ENCODE measurements at places on chromosomes 7 and 10.

GRCh38 chr10:71771821-71772617 lies 1.3 kb downstream of the VSIR start:
- no peak for DNase-seq

GRCh38 chr7:28539289-28539981 lies 127.1 kb downstream of the CREB5 start:
- DNase-seq: no peak

GRCh38 chr10:45374350-45375052 lies 485 bp downstream of the ALOX5 start:
- DNase-seq: no peak

- DNase-seq: no peak
Observed at GRCh38 chr7:150481186-150481920, 30.9 kb downstream of the GIMAP8 start.

DNA sequence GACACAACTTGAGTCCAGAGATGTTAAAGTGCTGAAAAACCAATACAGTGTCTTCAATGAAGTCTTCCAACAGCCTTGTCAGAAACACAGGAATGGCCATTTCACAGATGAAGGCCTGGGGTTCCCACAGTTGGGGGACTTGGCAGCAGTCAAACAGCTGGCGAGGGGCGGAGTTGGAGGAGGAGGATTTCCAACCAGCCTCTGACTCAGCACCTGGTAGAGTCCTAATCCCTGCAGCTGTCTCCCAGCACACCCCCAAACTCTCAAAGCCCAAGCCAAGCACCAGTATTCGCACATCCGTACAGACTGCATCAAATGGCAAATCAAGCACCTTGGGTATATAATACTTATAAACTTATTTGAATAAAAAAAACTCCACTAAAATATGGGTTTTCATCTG lies 28.0 kb downstream of the CTBP2 start:
- no peak for DNase-seq

- no peak for DNase-seq
Observed at GRCh38 chr10:1010703-1011102, 15.0 kb downstream of the IDI2 start.

DNA sequence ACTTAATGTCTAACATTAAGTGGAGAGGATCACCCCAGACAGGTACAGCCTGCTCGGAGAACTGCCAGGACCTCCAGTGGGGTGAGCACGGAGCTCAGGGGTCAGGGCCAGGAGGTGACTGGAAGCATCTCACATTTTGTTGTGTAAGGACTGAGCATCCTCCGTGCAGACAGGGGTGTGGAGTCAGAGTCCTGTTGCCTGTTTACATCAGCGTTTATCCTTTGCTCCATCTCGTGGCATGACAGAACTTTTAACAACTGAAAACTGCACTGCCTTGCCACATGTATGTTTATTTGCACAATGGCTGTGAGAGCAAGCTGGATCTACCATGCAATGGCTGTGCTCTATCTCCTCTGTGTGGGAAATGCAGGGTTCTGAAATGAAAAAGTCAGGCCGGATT lies 175.4 kb upstream of the AKR1E2 start:
- DNase-seq: no peak

DNA sequence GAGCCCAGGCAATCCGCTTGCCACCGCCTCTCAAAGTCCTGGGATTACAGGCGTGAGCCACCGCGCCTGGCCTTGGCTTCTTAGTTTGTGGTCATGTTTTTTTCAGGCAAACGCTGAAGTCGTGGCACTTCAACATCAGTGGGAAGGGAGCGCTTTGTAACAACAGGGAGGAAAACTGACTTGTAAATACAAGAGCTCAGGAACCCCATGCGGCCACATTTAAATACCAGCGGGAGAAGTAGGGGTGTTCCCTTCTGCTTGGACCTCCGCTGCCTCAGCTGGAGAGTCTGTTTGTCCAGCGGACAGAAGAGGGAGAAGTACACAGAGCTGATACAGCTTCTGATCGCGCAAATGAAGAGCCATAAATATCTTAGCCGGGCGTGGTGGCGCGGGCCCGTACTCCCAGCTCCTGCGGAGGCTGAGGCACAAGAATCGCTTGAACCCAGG lies 108.7 kb upstream of the KMT2C start:
- DNase-seq: no peak

DNA sequence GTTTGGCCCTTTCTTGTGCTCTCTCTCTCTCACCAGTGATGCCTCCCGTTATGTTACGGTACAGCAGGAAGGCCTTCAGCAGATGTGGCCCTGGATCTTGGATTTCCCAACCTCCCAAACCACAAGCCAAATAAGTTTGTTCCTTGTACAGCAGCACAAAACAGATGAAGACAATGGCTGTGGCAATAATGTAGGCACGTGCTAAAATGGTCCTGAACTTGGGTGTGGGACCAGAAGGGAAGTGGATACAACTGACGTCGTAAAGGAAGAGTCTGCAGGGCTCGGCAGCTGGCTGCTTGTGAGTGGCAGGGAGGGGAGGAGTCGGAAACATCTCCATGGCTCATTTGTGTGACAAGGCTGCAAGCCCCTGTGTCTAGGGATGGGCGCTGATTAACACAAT lies 26.8 kb downstream of the PROSER2 start:
- DNase-seq: no peak
